Fibroblast of skin of abdomen (primary cell): ENCODE measurements at places on chromosomes 6 and 20.

DNA sequence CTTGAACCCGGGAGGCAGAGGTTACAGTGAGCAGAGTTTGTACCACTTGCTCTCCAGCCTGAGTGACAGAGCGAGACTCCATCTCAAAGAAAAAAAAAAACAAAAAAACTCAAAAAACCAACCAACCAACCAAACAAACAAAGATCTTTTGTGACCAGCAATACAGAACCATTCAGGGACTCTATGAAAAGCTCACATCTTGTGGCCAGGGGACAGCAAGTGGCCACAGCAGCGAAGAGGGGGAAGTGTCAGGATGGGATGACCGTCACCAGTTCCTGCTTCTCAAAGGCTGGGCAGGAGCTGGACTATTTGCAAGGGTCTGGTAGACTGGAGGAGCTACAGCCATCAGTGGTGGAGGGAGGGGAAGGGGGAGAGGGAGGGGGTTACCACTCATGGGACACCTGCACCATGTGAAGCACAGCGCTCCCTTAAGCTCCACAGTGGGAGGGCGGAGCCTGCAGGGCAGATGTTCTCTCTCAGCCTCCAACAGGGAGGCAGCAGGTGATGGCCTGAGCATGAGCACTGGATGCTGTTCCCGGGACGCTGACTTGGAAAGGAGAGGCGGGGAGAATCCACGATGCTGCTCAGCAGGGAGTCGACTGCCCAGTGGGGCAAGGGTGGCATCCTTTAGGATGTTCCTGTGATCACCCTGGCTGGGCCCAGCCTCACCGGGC lies 19.7 kb upstream of the ULBP3 start:
- no peak for DNase-seq

- DNase-seq, result no peak
Measured at GRCh38 chr20:37622728-37623127, 71.1 kb upstream of the CTNNBL1 start.

GRCh38 chr6:17501442-17501841 lies 98.7 kb upstream of the FAM8A1 start:
- DNase-seq, result no peak

GRCh38 chr6:7910298-7910653 lies 312 bp downstream of the TXNDC5 start:
- DNase-seq, result no peak

DNA sequence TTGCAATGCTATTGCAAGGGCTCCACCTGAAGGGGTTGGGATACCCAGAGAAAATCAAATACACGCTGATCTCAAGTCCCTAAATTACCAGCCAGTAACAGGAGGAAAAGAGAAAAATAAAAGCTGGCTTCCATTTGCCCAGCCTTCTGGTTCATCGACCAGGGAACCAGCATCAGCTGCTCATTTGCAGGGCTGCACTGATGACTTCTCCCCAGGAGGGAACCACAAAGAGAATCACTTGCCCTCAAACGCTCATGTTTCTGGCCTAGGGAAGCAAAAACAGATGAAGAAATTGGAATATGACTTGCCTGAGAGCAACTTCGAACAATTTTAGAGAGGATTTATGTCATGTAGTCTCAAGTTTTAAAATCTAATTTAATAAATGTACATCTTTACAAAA lies 119.7 kb downstream of the SH3BGRL2 start:
- no peak for DNase-seq

DNA sequence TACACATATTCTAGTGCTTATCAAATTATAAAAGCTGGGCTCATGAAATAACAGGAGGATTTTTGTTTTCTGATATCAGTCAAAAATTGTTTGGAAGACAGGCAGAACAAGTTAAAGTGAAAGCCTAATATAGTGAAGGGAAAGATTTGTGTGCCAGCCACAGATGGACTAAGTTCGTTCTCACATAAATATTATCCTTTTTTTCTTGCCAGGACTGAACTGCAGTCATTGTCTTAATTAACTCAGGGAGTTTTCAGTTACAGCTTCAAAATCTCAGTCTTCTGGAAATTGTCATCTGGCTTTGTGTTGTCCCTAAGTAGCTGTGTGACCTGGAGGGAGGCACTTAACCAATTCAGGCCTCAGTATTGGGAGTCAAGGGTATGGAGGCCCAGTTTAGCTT lies 40.7 kb downstream of the PLCB4 start:
- no peak for DNase-seq

DNA sequence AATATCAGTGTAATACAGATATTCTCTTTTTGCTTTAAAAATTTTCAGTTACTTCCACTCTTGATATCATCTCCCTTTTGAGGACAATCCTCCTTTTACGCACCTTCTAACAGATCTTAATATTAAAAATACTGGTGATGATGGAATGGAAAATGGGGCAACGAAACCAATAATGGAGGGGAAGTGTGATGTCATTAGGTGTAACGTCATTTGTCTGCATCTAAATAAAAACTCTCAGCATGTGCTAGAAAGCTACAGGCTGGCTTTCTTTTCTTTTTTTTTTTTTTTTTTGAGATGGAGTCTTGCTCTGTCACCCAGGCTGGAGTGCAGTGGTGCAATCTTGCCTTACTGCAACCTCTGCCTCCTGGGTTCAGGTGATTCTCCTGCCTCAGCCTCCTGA lies 66.5 kb downstream of the IYD start:
- DNase-seq, result no peak

DNA sequence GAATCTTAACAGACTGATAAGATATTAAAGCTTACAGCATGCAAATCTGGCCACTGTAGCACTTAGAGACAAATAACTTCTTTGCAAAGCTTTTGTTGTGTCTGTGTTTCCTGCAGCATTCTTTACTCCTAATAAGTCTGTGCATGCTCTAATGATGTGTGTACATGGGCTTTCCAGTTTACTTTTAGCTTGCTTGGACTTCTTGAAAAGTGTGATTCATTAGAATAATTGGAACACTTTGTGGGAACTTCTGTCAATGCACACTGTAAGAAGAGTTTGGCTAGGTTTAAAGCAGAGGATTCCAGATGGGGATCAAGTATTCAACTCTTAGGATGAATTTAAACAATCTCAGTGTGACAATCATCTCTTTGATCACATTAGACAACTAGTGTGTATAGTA lies 22.1 kb upstream of the TINAG start:
- DNase-seq, result peak; percentile 77

DNA sequence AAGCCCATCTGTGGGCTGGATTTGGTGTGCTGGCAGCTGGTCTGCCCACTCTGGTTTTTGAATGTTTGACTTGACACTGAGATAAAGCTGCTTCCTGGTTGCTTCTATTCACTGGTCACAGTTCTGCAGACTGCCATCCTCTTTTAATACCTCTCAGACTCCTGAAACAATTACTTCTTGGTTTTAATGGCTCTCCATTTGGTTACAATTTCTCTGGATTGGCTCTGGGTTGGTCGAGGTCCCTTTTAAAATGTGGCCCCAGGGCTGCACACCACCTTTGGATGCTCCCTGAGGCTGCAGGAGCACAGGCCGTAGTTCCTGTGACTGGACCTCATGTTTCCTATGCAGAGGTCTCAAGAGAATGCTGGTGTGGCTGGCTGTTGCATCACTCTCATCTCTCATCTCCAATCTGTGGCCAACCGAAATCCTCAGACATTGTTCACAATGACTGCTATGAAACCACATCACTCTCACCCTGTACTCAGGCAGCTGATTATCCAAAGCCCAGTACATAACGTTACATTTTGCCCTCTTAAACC lies 98.5 kb downstream of the INSM1 start:
- DNase-seq, result peak; percentile 84

DNA sequence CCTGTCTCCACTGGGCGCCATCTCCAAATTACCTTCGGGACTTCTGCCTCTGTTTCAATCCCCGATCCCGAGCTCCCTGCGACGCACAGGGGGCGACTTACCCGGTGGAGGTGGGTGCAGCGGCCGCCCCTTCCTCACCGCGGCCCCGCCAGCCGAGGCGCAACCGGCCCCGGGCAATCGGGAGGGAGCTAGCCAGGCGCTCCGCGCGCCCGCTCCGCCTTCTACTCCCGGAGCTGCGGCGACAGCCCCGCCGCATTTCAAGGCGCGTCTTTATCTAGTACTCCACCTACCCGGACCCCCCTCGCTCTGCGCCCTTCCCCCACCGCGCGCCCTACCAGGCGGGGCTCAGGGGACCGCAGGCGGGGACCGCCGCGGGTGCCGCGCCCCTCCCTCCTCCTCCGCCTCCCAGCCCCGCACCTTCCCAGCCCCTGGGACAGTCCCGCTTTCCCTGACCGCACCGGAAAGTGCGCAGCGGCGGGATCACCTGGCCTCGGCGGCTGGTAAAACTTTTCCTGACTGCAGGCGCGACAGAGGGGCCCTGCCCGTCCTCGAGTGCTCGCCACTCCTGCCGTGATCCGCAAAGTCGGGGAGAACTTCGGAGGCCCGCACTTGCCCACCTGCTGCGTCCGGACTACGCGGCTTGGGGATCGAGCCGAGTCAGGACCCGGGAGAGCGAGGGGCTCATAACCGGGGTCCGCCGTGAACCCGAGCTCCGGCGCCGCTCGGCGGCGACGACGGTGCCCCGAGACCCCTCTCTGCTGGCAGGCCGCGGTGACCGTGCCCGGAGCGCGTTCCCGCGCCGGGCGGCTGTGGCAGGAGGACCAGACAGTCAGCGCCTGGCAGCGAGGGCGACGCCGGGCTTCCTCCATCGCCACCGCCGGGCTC lies 8.0 kb upstream of the NKX2-2 start:
- DNase-seq, result no peak

GRCh38 chr20:35325401-35325800 lies 33.2 kb upstream of the FAM83C start:
- DNase-seq, result no peak

- peak; percentile 81 for DNase-seq
Measured at GRCh38 chr6:7919871-7920270, 9.3 kb upstream of the TXNDC5 start.

DNA sequence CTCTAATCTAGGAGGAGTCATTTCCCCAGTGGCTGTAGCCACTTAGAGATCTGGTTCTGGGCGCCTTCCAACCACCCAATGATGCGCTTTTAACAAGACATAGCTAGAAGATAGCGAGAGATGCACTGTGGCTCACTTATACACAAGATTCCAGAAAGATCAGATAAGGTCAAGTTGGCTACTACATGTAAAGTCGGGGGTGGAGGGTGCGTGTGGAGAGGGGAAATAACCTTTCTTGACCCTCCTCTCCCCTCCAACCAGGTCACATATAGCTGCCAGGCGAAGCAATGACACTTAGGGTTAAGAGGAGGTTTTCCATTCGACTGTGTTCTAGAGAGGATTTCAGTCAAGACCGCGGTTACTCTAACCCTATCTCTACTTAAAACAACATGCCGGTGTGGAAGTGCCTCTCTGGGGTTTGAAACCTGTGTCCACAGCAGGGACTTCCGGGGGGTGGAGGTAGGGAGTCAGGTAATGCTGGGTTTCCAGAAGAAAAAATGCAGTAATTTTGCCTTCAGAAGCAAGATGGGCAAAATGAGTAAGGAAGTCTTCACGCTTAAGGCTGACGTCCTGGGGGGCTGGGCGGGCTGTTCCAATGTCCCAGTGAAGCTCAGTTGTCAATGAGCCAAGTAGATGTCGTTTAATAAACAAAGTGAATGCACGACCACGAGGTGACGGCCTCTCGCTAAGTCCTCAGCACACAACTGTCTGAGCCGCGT lies 1.8 kb upstream of the SIM1 start:
- DNase-seq, result no peak

- no peak for DNase-seq
Measured at GRCh38 chr6:119352001-119352400, 2.4 kb upstream of the MAN1A1 start.

- DNase-seq, result peak; percentile 67
Measured at GRCh38 chr6:149840345-149841075, 23.6 kb downstream of the LRP11 start.

- no peak for DNase-seq
Measured at GRCh38 chr6:24546439-24546838, 51.7 kb downstream of the ALDH5A1 start.

- DNase-seq, result peak; percentile 14
Measured at GRCh38 chr20:32149566-32150170, 40.2 kb downstream of the TM9SF4 start.

DNA sequence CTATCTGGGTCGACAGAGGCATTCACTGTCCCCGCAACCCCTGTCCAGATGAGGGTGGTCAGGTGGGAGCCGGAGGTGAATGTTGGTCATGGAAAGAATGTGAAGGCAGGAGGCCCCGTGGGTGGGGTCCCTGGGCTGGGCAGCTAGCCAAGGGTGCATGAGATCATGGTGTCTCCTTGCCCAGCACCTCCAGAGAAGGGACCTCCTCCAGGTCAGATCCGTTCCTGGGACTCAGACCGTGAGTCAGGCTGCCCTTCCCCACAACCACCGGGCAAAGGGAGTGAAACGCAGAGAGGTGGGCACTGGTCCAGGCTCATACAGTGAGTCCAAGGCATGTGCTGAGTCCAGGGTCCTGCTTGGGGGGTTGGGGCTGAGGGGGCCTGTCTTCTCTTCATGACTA lies 3.5 kb downstream of the FOXS1 start:
- peak; percentile 68 for DNase-seq

GRCh38 chr20:33568378-33568777 lies 78.5 kb downstream of the CBFA2T2 start:
- no peak for DNase-seq

GRCh38 chr6:166614589-166614988 lies 12.5 kb downstream of the RPS6KA2 start:
- no peak for DNase-seq

DNA sequence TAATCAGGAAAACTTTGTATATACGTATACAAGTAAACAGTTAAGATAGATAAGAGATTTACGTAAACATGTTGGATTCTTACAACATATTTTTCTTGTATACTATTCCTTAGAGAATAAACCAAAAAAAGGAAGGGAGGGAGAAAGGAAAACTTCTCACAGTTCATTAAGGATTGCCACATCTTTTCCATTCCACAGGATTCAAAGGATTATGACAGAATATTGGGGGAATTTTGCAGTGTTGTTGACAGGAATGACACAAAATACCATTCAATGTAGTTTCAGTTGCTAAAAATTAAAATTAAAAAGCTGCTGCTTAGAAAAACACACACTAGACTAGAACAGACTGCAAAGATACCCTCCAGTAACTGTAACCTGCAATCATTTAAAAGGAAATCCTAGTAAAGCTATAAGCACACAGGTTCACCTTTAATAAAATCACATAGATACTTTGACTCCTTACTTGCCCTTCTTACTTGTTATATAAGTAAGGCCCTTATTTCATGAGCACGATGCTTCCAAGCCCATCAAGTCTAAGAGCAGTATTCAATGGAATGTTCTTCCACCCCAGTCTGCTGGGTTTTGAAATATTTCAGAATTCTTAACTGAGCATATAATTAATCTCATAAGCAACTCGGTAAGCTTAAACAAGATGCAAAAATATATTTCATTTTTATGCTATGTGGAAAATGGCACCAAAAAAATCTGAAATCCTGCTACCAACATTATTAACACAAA lies 107.8 kb downstream of the SMLR1 start:
- peak; percentile 44 for DNase-seq
